ENCODE measurements at places on chromosomes 7 and 10.
A peak's percentile ranks its signal among the peaks of the same experiment; 100 is the strongest.

GRCh38 chr10:5135581-5135980, 41.4 kb downstream of the AKR1C3 start:
- no peak for DNase-seq

GRCh38 chr7:120996988-120997345, 8.5 kb downstream of the CPED1 start:
- DNase-seq = no peak

DNA sequence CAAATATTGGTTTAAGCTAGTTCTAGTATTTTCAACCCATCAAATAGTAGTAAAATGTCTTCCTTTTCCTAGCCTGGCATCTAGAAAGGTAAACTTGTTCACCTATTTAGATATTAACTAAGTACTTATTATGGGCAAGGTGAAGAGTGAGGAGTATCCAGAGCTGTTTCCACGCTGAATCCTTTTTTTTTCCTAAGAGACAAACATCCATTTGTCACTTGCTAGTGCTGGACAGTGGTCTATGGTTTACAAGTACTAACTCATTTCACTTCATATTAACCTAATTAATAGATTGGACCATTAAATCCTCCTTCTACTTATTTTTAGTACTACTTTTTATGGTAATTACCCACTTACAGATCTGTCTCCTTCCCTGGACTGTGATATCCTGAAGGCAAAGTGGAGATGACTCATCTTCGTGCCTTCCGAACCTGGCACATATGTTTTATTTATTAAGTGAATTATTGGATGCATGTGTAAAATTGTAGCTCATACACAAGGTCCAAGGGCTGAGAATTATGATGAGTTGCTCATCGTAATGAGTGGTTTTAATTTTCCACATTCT, 159.6 kb upstream of the IGFBP3 start:
- no peak for DNase-seq

- DNase-seq = peak; percentile 34
Measured at GRCh38 chr7:106187613-106188350, 75.7 kb upstream of the SYPL1 start.

DNA sequence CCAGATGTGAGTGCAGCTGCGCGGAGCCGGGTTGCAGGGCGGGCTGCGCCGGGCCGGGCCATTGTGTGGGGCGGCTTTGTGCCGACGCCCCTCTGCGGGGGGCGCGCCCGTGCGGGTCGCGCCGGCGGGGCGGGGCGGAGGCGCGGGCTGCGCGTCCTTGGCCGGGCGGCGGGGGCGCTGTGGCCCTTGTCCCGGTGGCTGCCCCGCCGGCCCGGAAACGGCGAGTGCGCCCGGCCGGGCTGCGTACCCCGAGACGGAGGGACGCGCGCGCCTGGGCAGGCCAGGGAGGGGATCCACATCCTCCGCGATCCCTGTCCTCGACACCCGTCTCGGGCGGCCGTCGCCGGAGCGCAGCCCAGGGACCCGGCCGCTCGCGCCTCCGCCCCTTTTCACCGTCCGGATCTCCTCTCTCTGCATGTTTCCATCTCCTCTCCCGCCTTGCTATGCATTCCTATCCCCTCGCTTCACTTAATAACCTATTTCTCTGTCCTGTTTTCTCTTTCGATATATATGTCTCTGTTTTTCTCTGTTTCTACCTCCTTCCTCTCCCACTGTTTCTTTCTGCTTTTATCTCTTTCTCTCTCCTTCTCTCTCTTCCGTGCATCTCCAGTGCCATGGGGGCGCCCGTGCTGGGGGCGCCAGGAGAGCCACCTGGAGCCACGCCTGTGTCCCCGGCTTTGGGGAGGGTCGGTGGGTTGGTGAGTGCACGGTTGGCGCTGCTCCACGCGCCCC, 765 bp downstream of the PFKFB3 start:
- DNase-seq = peak; percentile 96

- DNase-seq = peak; percentile 65
Measured at GRCh38 chr7:100893910-100894721, 1.6 kb downstream of the ACHE start.

Data from osteoblast (primary cell).